ENCODE measurements at places on chromosomes 7 and 10. TPM values are rescaled to one million over a fixed set of nuclear protein-coding genes. Genes with fewer than 3 reads are reported as not detected.

- no peak for DNase-seq
These were observed 32.5 kb downstream of the OGDH start for GRCh38 chr7:44638611-44639557.

- DNase-seq: no peak
These were observed 101.1 kb downstream of the RAB11FIP2 start for GRCh38 chr10:117945651-117946050.

- DNase-seq: no peak
These were observed 250.2 kb downstream of the ELFN1 start for GRCh38 chr7:1920266-1920681.

- no peak for DNase-seq
These were observed 46.0 kb downstream of the HELLS start for GRCh38 chr10:94591461-94592205.

DNA sequence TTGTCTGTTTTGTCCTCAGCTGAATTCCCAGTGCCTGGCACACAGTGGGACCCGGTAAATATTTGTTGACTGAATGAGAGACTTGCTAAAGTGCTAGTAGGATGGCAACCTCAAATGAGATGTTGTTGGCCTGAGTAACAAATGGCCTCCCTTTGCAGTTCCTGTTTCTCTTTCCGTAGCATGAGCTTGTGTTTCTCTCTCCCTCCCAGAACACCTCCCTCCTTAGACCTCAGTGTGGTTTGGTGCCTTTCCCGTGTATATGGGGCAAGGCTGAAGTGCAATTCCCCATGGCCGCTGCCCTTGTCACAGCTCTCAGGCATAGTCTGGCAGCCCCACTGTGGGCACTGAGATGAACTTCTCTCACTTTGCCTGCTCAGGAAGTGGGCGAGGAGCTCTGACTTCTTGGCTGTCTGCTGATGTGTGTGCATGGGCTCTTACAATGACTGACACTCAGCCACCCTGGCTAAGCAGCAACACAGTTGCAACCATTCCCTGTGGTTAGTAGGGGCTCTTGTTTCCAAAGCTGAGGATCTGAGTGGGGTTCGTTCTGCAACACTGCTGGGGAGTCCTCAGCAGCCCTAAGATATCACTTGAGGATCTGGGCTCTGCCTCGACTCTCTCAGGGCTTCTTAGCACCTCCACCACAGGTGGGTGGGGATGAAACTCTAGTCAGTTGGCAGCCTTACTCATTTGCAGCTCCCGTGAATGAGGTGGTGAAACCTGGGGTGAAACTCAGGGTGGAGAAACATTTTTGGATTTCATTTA, 136.1 kb downstream of the ICA1 start:
- no peak for DNase-seq

DNA sequence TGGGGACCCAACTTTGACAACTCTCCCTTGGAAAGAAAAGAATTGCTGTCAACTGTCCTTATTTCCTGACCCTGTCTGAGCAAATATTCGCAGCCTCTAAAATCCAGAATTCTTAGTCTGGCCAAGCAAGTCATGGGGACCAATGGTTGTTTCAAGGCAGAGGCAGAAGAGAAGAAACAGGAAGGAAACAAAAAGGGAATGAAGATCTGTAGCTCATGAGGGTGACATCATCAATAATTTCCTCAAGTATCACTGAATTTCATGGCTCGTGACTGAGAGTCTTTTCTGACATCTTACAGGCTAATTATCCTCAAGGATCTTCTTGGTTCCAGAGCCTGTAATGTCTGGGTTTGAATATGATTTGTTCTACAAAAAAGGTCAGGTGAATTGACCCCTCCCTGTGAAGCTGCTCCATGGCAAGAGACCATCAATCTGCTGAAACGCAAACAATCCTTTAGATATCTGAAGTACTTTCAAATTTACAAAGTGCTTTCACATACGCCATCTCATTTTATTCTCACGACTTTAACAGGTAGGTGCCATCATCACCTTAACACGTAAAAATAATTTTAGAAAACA, 5.8 kb downstream of the CDK6 start:
- no peak for DNase-seq

DNA sequence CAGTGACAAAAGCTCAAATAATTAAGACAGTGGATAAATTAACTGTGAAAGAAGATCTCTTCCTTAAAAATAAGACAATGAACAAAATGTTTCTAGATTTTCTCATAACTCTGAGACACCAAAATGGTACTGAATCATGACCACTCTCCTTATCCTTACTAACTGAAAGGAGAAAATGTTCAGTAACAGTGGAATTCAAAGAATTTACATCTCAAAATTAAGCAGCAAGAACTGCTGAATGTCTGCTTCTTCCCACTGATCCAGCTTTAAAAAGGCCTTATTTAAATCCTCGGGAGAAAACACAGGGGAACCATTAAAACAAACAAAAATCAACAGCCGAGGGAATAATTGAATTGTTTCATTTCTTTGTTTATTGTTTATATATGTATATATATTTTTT, 27.3 kb upstream of the PLXDC2 start:
- DNase-seq: no peak

DNA sequence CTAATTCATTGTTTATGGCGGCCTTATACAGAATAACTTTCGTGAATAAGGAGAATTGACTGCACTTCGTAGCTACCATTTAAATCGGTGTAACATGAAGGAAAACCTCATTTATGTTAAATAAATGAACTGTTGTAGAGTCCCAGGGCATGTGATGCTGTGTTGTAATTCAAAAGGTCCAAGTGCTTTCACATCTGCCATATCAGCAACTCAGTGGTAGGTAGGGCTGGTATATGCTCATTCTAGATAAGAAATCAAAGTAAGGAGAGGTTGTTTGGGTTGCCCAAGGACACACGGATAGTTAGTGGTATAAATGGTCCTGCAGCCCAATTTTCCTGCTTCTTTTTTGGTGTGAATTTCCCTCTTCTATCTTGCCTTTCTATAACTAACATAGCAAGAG, 15.8 kb downstream of the BBS9 start:
- DNase-seq: no peak

DNA sequence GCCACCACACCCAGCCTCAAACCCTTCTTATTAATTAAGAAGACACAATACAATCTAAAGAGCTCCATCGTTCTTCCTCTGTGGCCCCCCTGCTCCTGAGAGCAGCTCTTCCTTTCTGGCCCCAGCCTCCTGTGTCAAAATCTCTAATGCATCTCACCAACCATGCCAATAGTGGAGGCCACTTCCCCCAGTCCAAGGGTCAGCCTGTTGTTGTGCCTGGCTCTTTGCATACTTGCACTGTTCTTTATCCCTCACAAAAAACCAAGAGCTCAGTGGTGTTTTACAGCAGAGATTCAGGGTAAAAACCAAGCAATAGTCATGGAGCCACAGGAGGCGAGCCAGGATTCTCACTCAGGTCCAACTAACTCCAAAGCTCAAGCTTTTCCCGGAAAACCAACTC, 190.2 kb downstream of the GFRA1 start:
- no peak for DNase-seq

- no peak for DNase-seq
These were observed 237.3 kb downstream of the PTPRN2 start for GRCh38 chr7:158350166-158350900.

DNA sequence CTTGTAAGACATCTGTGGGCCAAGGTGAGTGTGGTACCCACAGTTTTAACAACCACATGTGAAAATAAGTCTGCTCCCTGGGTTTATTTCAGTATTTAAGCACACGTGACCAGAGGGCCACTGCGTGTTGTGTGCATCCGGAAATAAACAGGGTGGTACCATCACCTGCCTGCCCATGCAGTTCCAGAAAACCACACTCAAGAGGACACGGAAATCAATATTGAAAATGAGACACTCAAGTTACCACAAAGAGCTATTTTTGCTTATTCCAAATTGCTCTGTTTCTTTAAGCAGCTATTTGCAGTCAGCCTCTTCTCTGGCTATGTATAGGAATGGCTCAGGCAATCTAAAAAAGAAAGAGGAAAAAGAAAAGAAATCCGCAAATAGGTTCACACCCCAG, 71.8 kb upstream of the LOXL4 start:
- DNase-seq: no peak

GRCh38 chr10:98285416-98285815, 17.4 kb upstream of the LOXL4 start:
- DNase-seq: no peak

- no peak for DNase-seq
These were observed 46.8 kb downstream of the ERLIN1 start for GRCh38 chr10:100138921-100139496.

DNA sequence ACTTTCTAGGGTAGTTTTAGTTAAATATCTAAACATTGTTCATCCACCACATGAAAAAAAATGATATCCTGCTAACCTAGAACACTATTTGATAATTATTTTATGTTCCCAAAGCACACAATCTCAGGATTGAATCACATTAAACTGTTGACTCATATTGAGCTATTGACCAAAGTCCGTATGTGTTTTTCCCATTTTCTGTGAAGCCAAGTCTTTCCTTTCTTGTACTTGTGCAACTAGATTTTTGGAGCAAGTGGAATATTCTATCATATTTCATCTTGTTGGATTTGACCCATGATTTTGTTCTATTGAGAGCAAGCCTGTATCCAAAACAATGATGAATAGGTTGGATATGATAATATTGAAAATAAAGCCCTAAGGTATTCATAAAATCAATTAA, 164.6 kb downstream of the SKAP2 start:
- no peak for DNase-seq

DNA sequence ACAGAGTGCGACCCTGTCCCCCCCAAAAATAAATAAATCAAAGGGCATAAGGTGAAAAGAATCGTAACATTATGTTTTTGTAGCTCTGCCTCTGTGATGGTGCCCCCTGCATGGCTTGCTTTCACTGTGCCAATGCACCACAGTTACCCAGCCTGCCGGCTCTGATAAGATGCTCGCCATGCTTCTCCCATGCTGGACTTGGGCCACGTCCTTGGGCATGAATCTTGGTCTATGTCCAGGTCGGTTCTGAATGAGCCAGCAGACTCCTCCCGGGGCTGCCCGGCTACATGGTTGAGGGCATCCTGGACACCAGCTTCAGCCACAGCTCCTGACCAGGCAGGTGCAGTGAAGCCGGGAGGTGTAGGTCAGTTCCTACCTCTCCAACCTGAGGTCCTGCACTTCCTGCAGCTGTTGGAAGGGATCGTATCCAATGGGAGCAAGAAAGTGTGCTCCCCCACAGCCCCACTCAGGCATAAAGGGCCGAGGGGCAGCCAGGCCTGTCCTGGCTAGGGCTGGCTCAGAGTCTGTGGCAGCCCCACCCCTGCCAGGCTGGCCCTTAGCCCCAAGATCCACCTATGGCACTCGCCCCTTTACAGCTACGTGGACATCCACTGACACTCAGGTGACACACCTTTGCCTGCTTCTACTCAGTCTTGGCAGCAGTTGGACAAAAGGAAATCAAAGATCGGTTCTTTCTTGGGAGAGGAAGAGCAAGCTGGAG, 34.1 kb downstream of the CHST3 start:
- no peak for DNase-seq

DNA sequence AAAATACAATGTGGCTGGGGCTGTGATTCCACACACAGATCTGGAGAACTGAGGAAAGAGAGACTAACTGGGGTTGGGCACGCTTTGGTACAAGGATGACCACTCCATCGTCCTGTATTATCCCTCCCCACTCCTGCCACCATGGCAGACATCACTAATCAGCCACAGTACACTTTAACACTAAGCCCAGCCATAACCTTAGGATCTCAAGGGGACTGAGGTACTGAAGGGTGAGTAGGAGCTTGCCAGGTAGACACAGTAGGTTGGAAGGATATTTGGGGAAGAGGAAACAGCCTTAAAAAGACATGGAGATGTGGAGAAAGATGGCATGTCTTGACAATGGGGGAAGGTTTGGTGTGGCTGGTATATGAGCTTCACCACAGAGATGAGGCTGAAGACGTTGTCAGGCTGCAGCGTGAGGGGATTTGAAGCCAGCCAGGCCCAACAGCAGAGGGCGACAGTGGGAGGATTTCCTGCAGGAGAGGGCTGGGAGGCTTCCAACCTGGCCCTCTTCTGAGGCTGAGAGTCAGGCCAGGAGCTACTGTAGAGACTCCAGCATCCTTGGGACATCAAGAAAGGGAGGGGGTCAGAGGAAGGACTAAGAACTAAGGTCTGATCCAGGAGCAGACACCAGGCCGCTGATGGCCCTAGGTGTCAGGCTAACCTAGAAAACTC, 58.6 kb upstream of the COL13A1 start:
- no peak for DNase-seq

DNA sequence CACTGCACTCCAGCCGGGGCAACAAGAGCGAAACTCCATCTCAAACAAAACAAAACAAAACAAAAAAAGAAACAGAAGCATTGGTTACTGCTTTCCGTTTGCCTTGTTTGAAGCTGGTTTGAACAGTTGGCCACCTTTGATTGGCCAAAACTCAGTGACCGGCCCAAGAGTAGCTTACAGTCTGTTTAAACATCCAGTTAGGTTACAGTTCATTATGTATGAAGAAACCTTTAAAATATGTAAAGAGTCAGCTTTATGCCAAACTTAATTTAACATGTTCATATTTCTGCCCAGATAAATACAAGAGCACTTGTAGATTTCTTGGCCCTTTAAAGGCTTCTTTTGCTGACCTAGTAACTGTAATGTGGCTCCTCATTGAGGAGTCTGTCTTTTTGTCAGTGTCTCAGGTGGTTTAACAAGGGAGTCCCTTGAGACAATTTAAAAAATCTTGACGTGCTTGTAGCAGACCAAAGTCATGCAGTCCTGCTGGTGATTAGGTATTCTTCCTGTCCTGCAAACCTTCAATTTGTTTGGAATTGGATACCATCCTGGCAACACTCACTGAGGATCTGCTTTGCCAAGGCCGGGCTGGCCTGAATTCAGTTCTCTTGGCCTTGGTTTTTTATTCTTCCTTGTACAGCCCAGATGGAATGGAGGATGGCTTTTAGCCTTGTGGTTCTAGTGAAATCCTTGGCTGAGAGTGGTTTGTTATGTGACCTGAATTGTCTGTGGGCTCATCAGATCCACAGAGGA, 128.9 kb downstream of the PLXDC2 start:
- DNase-seq: no peak

DNA sequence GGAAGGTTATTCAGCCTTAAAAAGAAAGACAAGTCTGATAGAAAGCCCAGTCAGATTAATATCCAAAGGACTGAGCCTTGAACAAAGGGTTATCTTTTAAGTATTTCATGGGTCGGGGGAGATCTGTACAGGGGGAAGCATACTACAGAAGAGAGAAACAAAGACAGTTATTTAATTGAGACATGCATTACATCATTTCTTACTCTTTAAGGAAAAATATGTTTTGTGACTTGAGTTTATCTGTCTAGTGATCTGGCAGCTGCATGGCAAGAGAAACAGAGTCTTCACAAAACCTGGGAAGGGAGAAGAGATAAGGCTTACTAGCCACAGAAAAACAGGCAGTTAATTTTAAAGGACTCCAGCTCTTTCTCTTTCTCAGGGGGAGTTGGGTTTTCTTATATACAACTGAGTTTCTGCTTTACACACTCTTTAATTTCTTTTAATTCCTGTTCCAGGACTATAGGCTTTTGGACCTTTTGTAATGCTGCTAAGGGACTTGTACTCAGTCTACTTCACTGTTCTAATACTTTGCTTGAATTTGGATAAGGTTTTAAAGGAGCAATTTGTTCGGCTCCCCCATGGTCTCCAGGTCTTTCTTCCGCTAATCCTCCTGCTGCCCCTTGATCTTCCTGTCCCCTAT, 20.9 kb upstream of the CYP3A43 start:
- no peak for DNase-seq

LBX1 gene
- total RNA-seq: not detected

ZNF33A gene
- 9.0 TPM for total RNA-seq

ARHGEF35 gene
- total RNA-seq: 0.88 TPM

EVX1 gene
- total RNA-seq: not detected

MRC1 gene
- 2.4 TPM for total RNA-seq

PKD2L1 gene
- not detected for total RNA-seq

CALML3 gene
- total RNA-seq: not detected

SLC39A12 gene
- total RNA-seq: not detected

CCDC3 gene
- 0.66 TPM for total RNA-seq

NUTM2B gene
- 0.11 TPM for total RNA-seq

DGKB gene
- not detected for total RNA-seq

SPDYE6 gene
- total RNA-seq: not detected

DNA2 gene
- total RNA-seq: 11.1 TPM

Measured in pulmonary artery endothelial cell (primary cell).